ENCODE measurements at places on chromosomes 6 and 20.

- no peak for DNase-seq
These were observed 3.5 kb downstream of the DLGAP4 start for GRCh38 chr20:36309643-36310042.

- no peak for DNase-seq
These were observed 535 bp upstream of the ABCF1 start for GRCh38 chr6:30570740-30571074.

GRCh38 chr20:20192366-20192765 is 140.0 kb downstream of the CFAP61 start:
- no peak for DNase-seq

DNA sequence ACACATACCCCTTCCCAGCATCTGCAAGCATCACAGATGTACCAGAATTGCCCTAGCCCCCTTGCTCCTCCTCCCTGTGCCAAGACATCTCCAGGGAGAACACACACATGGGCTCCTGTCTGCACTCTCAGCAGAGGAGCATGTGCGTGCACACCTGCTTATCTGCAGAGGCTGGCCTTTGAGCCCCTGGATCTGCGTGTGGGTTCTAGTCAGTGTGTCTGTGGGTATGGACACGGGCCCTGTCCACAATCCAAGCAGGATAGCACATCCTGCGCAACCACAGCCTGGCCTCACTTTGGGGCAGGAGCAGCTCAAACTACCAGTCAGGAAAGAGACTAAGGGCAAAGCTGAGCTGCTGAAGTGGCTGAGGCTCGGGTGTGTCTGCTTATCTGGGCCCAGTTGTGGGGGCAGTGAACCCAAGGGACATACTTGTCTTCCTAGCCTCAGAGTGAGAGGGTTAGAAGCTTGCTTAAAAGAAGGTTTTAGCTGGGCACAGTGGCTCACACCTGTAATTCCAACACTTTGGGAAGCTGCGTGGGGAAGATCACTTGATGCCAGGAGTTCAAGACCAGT is 41.0 kb downstream of the HM13 start:
- no peak for DNase-seq

- DNase-seq, result no peak
These were observed 116.6 kb upstream of the INSM1 start for GRCh38 chr20:20251317-20251716.

DNA sequence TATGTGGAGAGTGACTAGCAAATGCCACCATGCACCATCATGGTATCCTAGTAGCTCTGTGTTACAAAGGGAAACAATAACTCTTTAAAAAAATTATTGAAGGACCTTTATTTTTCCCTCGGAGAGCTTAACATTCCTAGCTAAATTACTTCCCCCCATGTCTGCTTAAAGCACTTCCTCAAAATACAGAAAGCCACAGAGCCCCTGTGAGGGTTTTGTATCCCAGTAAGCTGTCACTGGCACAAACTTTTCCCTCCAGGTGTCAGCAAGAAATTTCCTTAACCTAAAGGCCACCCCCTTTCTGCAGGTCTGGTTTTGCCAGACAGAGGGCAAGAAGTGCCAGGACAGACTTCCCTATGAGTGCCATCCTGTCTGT is 340.0 kb upstream of the PRDM1 start:
- DNase-seq, result no peak

DNA sequence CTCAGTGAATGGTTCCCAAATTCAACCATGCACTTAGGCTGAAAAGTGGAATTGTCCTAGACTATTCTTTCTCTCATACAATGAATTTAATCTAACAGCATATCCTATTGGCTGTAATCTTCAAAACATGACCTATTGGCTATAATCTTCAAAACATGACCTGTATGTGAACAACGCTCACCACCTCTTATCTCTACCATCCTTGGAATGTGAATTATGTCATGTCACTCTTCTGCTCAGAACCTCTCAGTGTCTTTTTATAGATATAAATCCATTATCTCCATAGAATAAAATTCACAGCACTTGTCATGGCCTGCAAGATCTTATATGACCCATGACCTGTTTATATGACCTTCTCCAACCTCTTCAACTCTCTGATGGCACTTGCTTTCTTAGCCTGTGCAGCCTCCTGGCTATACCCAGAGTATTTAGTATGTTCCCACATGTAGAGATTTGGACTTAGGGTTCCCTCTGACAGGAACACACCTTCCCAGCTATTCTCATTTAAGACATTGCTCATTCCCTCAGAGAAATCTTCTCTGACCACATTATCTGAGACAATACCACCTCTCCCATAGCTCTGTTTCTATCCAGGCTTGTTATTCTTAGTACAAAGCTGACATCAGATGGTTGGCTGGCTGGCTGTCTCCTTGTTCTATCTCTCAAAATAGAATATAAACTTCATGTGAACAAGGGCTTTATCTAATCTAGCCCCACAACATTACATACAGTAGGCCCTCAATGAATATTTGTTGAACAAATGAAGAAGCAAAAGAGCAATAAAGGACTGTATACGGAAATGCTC is 275.0 kb upstream of the PREP start:
- DNase-seq, result no peak

- no peak for DNase-seq
These were observed 251.8 kb upstream of the PLN start for GRCh38 chr6:118296129-118296901.

DNA sequence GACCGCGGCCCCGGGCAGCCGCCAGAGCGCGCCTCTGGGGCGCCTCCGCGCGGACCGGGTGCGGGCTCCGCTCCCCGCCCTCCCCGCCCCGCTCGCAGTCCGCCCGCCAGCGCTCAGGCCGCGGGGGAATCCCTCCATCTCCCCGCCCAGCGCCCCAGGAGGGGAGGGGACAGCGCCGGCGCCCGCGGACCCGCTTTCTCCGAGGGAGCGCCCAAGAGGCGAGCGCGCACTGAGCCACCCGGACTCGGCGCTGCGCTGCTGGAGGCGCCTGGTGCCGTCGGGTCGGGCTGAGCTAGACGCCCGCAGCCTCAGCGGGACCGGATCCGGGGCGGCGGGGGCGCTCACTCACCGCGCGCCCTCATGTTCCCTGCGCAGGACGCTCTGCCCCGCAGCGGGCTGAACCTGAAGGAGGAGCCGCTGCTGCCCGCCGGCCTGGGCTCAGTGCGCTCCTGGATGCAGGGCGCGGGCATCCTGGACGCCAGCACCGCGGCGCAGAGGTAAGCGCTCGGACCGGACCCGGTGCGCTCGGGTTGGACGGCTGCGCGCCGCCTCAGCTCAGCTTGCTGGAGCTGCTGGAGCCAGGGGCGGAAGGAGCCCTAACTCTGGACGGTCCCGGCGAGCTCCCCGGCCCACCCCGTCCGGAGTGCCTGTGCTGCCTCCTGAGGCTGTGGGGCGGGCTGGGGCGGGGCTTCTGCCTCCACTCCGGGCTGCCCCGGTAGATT is 867 bp downstream of the EBF4 start:
- no peak for DNase-seq

DNA sequence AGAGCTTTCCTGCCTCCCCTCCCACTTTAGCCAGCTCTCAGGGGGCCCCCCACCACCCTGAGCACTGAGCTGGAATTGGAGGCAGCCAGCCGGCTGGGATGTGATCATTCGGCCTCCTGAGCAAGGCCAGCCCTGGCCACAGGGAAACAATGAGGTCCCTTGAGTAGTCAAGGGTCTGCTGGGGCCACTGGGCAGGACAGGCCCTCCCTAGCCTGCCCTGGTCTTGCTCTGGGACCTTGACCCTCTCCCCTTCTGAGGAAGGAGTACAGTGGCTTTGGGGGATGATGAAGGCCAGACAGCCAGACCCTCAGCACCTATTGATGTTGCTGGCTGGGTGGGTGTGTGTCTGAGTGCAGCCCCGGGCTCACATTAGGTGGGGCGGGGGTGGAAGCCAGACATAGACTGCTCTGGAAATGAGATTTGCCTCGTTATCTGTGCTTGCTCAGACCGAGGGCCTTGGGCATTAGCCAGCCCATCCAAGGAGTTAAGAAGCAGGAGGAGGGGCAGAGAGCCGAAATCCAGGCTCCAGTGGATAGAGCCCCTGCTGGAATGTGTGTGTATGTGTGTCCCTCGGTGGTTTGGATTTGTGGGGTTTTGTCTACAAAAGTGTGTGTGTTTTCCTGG is 21.3 kb downstream of the CD40 start:
- no peak for DNase-seq

- no peak for DNase-seq
These were observed 23.9 kb upstream of the ASCC3 start for GRCh38 chr6:100905067-100905466.

- no peak for DNase-seq
These were observed 14.6 kb downstream of the NRSN1 start for GRCh38 chr6:24140591-24140990.

DNA sequence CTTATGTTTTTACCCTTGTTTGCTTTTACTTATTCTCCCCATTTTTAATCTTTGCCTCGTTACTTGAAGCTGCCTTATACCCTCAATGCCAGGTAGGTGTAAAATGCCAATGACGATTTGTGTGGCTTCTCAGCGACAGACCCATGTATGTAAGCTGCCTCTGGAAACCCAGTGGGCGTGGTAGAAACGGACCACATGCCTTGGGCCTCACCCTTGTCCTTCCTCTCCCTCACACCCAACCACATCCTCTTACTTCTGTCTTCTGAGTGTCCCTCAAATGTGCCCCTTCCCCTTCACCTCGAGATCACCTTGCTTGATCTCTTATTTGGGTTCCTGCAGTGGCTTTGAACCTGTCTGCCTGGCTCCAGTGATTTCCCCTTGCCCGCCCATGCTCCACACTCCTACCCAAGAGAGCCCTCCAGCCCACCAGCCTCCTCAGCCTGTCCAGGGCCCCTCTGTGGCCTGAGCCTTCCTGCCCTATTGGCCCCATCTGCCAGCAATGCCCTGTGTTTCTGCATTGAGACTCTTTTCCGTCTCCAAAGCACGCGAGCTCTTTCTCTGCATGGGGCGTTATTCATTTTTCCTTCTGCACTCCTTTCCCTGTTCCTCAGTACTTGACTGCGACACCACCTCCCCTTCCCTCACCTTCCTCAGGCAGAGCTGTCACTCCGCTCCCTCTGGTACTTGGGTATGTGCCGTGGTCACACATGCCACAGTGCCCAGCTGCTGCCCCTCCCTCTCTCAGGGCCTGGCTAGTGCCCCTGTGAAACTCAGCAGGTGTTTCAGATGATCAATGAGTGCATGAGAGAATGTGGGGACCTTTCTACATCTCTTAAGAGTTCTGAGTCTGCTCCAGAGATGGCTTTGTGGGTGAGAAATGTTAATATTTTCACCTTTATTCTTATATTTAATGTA is 115.4 kb downstream of the SLX4IP start:
- DNase-seq, result no peak

DNA sequence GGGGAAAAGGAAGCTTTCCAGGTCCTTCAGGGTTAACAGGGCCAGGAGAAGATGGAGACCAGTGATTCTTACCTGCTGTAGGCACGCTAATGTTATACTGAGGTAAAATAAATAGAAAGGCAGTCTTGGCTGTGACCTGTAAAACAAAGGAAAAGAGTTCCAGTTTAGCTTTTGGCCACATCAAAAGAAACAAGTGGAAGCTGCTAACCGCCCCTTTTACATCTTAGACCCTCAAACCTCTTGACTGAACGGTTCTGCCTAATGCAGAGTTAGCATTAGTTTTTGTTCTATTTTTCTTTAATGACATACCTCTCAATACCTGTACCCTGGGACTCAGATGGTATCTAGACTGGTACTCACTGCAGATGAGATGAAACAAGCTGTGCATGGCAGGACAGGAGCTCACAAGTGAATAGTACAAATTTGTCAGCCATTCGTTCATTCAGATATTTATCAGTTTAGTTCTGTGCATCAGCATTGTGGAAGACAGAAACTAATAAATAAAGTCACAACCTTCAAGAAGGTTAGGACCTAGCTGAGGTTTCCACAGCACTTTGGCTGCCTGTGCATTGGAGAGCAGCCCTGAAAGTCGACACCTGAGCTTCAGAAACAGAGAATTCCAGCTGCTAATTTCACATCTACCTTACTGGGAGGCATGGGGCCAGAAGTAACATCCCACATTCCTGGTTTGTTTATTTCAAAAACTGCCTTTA is 41.0 kb downstream of the TRAM2 start:
- DNase-seq, result no peak

- no peak for DNase-seq
These were observed 49.8 kb downstream of the MYH7B start for GRCh38 chr20:35005463-35005961.
